ENCODE measurements at places on chromosomes 5 and 9.
A peak's percentile ranks its signal among the peaks of the same experiment; 100 is the strongest.

GRCh38 chr5:37316027-37316426 lies 54.9 kb downstream of the NUP155 start:
- no peak for DNase-seq

DNA sequence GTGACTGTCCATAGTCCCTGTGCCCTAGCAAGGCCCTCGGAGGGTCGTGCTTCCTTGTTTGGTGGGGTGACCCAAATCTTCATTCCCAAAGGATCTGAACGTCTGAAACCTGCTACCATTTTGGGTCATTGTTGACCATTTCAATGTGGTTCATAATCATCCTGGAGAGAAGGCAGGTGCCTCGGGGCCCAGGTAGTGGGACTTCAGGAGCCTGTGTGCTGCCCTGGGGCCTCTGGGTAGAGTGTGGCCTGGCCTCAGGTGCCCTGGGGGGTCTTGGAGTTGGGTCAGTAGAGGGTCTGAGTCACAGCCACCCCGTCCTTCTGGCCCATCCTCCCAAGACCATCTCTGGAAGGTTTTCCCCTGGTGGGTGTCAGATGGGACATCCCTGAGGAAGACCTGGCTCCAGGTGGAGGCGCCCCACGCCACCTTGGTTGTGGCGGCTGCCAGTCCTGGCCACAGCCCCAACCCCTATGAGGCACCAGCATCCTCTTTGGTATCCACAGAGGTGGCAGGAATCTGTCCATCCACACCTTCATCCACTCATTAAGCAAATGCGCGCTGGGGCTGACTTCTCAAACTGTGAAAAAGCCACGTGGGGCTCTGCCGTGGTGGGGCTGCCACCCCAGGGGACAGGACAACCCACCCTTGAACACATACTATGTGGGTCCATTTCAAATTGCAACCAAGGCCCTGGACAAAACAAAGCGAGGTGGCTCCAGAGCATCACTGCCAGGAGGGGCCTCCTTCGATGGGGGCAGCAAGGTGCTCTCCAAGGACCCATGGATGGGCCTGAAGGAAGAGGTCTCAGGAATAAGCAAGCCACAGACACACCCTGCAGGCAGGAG lies 41.6 kb upstream of the FCN1 start:
- no peak for DNase-seq

DNA sequence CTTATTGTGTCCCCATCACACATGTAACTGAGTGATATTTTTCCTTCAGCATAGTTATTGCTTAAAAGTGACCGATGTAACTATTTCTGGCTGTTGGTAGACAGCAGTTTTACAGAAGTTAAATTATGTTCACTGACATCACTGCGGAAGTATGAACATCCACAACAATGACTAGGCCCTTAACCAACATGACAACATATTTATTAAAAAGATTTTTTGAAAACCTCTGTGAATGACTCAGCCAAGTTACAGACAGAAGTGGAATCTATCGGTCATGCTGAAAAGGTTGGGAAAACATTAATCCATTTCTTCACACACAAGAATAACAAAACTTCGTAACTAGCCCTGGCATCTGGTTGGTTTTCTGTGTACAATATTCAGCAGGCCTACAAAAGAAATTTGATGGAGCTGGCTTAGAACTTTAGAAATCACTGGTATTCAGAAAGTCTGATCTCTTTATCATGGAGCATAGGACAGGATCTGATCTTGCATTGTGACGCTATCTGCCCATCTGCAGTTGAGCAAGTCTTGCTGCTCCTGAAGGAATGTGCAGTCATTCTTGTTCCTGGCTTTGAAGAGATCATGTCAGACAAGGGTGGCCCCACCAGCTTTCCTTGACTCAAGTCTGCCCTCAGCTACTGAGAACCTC lies 6.5 kb downstream of the GLIS3 start:
- DNase-seq = no peak

DNA sequence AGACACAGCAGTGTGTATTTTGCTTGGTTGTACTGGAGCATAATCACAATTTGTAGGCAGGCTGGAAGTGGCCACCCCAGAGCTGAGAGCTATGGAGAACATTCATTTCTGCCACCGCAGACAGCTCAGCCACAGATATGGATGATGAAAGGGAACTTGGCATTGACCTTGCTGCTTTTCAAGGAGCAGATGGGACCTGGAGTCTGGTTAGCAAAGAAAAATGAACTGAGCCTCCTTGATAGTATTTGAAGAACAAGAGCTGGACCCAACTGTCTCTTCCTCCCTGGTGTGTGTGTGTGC lies 395.2 kb upstream of the ZNF462 start:
- DNase-seq = no peak

DNA sequence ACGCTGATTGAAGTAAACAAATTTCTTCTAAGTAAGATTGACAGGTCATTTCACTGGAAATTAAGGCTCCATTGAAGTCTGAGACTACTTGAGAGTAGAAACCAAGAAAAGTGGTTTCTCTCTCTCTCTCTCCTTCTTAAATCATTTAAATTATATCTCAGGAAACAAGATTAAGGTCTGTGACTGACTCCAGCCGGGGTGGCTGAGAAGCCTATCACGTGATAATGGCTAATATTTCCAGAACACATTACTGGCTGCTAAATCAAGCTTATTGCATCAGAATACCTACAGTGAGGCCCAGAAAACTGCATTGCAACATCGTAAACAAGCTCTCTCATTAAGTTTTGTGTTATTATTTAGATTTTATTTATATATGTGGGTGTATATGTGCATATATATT lies 88.4 kb downstream of the PTCD2 start:
- DNase-seq = no peak

GRCh38 chr5:151770383-151771258 lies 1.1 kb upstream of the G3BP1 start:
- DNase-seq = no peak

DNA sequence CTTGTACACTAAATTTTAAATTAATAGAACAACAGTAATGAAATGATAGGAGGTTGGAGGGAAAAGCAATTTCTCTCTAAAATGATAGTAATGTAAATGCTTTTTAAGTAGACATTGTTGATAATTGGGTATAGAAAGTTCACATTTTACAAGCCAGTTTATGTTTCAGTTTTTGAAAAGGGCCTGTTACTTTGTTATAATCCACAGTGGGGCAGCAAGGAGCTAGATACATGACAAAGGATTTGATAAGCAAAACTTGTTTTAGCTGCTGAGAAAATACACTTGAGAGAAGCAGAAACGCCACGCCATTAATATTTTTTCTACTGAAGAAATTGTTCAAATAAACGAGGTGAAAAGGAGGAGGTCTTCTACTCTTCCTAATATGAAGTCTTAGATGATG lies 30.2 kb downstream of the SREK1 start:
- DNase-seq = peak; percentile 45

DNA sequence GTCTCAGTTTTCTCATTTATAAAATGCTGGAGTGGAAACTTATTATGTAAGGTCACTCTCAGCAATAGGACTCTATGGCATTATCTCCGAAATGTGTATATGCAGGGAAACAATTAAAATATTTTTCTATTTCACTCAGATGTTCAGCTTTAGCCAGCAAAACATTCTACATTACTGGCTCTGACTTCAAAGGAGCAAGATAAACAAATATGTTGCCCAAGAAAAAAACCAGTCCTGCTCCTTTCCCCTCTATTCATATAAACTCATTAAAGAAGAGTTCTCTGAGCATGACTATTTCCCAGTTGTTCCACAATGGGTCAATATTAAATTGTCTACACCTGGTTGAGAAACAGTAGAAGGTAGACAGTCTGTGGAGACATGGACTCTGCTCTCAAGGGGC lies 155.0 kb downstream of the NPR3 start:
- DNase-seq = no peak

- DNase-seq = no peak
Observed at GRCh38 chr5:109347252-109347888, 62.4 kb downstream of the PJA2 start.

DNA sequence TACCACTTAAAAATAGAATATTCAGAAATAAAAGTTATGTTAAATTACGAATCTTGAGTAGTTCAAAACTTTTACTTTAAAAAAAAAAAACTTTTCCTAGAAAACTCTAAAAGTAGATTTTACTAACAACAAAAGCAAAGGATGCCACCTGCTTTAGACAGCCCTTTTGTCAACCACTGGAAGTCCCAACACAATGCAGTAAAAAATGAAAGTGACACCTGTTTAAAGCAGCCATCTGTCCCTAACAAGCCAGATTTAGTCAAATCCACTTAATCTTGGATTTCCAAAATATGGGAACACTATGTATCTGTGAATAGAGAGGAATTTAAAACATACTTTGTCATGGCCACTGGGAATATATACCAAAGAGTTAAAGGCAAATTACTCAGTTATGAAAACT lies 3.8 kb downstream of the RFX3 start:
- DNase-seq = peak; percentile 28

DNA sequence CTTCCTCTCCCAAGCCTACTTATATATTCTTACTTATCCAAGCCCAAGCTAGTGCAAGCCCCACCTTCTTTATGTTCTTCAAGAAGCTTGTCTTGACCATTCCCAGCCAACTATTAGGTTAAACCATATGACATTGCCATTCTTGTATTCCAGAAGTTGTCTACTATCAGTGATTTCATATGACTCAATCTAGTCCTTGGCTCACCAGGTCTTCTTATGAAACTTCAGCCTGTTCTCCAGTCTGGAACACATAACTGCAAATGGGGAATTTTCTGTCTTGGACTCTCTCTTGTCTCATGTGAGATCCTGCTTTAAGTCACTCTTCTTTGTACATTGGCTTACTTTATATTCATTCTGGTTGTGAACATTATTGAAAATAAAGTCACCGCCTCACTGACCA lies 130.7 kb downstream of the TTLL11 start:
- DNase-seq = no peak

GRCh38 chr9:126207256-126207655 lies 119.4 kb upstream of the MVB12B start:
- no peak for DNase-seq

- DNase-seq = no peak
Observed at GRCh38 chr5:151023651-151024050, 3.3 kb downstream of the GPX3 start.

DNA sequence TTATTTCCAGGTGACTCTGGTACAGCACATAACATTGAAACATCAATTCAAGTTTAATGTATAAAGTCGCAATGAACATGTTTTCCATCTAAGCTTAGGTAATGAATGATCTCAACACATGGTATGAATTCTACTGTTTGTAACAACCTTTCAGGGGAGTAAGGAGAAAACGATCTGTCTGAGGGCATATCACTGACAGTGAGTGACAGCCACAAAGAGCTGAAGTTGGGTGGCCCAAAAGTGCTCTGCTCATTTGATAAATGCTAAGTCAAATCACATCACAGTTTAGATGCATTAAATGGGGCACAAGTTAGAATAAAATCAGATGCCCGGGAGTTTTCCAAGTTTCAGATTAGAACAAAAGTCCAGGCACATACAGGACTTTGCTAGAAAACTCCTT lies 1.2 kb downstream of the FANCC start:
- peak; percentile 42 for DNase-seq

GRCh38 chr5:151222790-151223446 lies 974 bp downstream of the CCDC69 start:
- DNase-seq = peak; percentile 69

DNA sequence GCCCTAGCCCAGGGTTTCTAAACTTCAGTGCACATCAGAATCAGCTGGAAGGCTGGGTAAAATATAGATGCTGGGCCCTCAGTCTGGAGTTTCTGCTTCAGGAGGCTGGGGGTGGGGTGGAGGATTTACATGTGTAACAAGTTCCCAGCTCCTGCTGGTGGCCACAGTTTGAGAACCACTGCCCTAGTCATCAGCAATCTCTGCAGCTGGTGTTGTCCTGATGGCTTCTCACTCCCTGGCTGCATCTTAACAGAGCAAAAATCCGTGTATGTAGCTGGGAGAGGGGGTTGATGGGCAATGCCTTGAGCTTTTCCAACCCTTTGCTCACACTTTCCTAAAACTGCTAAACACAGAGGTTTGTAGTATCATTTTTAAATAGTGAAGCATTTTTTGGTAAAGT lies 186.0 kb upstream of the KLF9 start:
- DNase-seq = no peak

DNA sequence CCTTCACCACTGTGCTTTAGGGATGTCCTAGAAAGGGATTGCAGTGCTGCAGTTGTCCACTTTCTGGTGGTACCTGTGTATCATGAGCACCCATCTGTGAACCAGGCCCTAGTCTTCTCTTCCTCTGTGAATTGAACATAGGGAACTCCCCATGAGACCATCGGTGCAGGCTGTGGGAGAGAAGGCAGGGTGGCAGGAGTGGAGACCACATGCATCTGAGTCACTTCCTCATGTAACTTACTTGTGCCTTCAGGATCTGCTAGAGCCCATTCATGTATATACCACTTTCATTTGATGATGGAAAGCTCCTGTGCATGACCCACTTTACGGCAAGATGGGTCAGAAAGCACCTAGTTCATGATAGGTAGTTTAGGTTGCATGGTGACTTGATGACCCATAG lies 478.1 kb upstream of the CDH9 start:
- DNase-seq = no peak

- DNase-seq = no peak
Observed at GRCh38 chr5:14806456-14806855, 65.1 kb downstream of the ANKH start.

- no peak for DNase-seq
Observed at GRCh38 chr9:6382681-6383080, 30.3 kb upstream of the UHRF2 start.

- DNase-seq = no peak
Observed at GRCh38 chr9:78301466-78301865, 4.5 kb downstream of the PSAT1 start.

DNA sequence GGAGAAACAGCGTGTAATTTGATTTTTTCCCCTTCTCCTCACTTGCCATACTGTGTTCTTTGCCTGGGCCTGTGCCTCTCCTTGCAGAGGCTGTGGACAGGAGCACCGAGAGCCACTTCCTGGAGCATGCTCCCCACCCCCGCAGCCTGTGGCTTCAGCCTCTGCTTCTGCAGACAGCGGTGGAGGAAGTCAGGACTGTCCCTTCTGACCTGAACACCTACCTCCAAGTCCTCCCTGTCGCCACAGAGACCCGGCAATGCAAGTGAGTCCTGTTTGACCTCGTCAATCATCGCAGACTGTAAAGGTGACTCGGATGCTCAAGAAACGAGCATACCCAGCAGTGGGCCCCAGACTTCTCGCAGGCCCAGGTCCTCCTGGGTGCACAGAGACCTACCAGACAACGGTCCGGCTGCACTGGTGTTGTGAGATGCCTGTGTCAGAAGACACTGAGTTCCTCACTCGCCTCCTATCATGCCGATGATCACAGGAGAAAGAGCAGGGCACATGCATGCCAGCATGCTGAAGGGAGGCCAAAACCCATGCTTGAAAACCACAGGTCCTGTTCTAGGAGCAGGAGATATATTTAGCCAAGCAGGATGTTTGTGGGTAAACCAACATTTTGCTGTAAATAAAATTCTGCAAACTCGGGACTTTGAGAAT lies 198.8 kb downstream of the AUH start:
- no peak for DNase-seq

Measured in NAMALWA (cell line).